Right ventricle myocardium inferior (tissue), 1 donor: ENCODE measurements at places on chromosomes 12 and 14.

- DNase-seq: no peak
Observed at GRCh38 chr14:92539419-92539818, 25.8 kb downstream of the RIN3 start.

- no peak for DNase-seq
Observed at GRCh38 chr14:105475269-105476096, 862 bp downstream of the CRIP2 start.

DNA sequence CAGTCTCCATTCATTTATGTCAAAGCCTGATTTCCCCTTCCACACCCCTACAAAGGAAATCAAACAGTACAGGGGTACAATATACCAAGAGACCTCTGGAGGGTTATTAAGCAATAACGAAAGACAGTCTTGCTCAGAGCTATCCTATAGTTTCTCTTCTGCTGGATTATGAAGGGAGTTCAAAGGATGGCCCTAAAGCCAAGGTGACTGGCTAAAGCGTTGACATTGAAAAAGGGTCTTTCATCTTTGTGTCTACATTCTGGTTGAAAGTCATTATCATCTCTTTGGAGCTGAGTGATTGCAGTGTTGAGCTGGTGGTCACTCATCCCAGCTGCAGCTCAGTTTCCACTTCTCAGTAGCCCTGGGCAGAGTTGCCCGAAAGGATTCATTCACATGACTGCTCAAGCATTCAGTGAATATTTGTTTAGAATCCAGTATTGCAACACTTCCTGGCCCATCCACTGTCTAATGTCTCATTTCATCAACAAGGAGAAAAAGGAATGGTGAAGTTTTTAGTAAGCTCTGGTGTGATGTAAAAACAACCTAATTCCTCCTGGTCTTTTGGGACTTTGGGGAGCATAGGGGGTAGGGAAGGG lies 19.2 kb upstream of the TBX5 start:
- no peak for DNase-seq

GRCh38 chr12:56087220-56087619 lies 7.3 kb downstream of the ERBB3 start:
- peak; percentile 89 for DNase-seq

DNA sequence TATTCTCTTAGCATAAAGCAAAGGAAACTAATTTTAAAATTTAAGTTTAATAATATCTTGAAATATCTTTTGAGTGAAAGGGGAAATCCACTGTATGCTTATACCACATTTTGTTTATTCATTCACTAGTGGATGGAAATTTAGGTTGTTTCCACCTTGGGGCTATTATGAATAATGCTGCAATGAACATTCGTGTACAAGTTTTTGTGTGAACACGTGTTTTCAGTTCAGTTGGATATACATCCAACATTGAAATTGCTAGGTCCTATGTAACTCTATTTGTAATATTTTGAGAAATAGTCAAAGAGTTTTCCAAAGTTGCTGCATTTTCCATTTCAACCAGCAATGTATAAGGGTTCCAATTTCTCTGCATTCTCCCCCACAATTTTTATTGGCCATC lies 83.7 kb upstream of the ETV6 start:
- no peak for DNase-seq

GRCh38 chr12:108414021-108414420 lies 74.9 kb upstream of the CMKLR1 start:
- DNase-seq: no peak

- DNase-seq: peak; percentile 94
Observed at GRCh38 chr12:52036587-52037171, 14.6 kb upstream of the NR4A1 start.

DNA sequence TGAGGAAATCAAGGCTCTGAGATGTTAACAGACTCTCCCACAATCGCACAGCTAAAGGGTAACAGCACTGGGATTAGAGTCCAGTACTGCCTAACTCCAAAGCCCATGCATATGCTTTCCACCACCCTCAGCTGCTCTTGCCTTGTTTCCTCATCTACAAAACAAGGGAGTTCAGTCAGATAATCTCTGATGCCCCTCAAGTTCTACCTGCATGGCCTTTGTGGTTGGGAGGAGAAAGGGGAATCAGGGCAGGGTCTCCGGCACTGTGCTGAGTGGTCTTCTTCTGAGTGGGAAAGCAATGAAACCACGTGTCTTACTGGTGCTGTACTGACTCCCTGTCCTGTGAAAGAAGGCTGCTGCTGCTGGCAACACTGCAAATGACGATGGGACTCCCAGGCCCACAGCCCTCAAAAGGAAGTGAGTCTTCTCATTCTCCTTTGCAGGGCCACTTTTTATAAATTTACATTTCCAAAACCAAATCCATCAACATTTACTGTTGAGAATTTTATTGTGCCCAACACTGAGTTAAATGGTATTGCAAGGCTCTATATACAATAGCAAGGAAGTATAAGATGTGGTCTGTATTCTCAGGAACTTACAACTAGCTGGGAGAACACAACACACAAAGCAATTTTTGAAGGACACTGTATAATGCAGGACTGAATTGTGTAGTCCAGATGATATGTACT lies 19.7 kb upstream of the DUSP16 start:
- DNase-seq: no peak

DNA sequence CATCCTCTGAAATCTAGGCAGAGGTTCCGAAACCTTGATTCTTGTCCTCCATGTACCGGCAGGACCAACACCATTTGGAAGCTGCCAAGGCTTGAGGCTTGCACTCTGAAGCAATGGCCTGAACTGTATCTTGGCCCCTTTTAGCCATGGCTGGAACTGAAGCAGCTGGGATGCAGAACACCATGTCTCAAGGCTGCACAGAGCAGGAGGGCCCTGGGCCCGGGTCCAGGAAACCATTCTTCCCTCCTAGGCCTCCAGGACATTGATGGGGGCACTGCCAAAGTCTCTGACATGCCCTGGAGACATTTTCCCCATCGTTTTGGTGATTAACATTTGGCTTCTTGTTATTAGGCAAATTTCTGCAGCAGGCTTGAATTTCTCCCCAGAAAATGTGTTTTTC lies 198.7 kb downstream of the EFCAB11 start:
- DNase-seq: peak; percentile 79

- peak; percentile 89 for DNase-seq
Observed at GRCh38 chr14:105414456-105415371, 4.9 kb upstream of the MTA1 start.

DNA sequence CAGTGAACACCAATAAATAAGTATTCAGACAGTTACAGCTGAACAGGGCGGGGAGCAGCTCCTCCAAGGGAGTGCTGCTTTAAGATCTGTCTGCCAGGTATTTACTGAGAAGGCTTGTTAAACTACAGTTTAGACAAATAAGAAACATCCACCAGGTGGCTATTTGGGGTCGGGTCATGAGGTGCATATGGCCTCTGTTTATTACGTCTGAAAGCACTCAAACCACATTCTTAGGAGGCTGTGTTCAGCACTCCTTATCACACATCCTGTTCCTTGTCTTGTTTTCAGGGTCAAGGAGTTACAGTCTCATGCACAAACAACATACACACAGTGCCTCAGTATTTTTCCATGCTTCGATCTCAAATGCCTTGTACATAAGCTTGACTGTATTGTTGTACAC lies 78.8 kb downstream of the KCNMB4 start:
- DNase-seq: no peak

- DNase-seq: peak; percentile 83
Observed at GRCh38 chr12:53344824-53345485, 8.8 kb upstream of the SP7 start.

GRCh38 chr14:49892301-49892635 lies 614 bp upstream of the ARF6 start:
- no peak for DNase-seq

DNA sequence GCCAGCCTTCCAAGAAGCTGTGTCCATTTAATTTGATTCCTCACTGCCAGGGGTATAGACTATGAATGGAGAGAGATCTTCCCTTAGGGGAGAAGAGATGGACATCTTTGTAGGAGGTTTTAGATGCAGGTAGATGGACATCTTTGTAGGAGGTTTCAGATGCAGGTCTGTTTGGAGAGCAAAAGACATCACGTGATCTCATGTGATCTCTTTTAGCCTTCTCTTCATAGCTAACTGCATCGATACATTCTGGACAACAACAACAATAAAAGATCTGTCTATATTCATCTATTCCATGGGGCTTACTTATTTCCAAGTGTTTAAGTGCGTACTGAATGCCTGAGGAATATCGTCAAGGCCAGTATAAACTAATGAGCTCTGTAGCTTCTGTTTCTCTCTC lies 163.2 kb downstream of the PAX9 start:
- no peak for DNase-seq

DNA sequence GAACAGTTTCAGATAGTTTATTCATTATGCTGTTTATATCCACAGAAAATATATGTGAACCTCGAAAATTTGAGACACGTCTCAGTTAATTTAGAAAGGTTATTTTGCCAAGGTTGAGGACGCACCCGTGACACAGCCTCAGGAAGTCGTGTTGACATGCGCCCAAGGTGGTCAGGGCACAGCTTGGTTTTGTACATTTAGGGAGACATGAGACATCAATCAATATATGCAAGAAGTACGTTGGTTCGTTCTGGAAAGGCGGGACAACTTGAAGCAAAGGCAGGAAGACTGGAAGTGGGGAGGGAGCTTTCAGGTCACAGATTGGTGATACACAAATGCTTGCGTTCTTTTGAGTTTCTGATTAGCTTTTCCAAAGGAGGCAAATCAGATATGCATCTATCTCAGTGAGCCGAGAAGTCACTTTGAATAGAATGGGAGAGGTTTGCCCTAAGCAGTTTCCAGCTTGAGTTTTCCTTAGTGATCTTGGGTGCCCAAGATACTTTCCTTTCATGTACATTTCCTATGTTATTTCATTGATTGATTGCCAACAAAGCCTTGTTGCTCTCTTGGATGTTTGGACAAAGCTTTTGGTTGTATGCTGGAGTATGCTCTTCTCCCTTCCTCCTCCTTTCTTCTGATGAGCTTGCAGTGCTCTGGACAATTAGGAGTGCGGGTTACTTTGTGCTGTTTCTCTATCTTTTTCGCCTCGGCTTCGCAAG lies 3.2 kb downstream of the SNAPC1 start:
- DNase-seq: no peak

DNA sequence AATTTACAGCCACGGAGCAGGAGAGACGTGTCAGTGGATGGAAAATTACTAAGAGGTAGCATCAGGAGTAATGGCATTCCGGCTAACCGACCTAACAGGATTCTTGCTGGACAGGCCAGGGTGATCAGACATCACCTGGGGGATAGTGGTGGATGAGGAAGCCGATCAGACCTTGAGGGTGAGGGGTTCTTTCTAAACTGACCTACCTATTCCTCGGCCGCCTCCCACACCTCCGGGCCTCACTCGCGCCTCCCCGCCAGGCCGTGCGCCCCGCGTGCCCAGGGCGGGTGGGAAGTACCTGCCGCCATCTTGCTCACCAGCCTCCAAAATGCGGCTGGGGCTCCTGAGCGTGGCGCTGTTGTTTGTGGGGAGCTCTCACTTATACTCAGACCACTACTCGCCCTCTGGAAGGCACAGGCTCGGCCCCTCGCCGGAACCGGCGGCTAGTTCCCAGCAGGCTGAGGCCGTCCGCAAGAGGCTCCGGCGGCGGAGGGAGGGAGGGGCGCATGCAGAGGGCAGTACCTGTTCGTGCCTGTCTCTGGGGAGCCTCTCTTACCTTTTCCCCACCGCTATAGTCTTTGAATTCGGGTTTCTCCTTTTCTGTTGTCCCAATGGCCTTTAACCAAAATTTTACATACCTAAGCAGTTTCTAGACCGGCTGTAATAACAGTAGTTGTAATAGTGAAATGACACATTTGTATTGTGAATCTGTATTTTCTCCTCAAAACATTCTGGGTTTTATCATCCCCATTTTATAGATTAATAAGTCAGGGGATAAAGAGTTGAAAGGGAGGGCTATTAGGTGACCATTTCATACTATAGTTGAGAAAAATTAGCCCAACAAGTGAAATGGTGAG lies at the start of gene TMPRSS12:
TSS of gene TMPRSS12 (plus strand) at position 290 of the 857 bp plus-strand sequence. CDS start at position 329, 39 bp downstream.
- DNase-seq: no peak

DNA sequence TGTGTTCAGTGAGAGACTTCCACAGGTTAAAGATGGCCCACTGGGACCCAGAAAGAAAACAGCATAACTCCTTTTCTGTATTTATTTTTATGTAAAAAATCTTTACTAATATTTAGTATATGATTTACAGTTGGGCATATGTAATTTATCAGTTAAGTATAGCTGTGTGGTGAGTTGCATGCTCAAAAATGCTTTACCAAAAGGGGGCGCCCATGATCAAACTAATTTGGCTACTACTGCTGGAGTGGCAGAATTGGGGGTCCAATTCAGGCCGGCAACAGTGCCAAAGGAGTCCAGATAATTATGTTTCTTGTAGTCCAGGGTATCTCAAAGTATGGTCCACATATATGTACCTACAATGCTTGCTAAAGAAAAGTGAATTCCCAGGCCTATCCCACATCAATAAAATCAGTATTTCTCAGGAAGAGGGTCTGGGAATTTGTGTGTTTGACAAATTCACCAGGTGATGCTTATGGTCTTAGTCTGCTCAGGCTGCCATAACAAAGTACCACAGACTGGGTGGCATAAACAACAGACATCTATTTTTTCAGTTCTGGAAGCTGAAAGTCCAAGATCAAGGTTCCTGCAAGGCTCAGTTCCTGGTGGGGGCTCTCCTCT lies 152.0 kb downstream of the KTN1 start:
- DNase-seq: no peak

DNA sequence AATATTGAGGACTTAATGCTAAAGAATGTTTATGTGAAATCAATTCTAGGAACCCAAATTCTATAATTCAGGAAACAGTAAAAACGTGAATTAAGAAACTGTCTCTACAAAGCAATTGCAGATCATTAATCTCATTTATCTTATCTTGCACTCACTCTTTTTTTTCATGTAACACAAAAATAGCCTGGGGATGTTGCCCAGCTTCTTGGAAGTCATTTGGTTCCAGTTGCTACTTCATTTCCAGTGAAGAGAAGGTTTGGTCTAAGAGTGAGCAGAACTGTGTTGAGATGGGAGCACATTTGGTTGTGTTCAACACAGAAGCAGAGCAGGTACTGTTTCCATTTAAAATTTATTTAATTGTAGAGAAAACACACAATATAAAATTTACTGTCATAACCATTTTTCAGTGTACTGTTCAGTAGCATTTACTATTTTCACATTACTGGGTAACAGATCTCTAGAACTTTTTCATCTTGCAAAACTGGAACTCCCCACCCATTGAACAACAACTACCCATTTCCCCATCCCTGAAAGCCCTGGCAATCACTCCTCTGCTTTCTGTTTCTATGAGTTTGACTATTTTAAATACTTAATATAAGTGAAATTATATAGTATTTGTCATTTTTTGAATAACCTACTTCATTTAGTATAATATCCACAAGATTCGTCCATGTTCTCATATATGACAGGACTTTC lies 9.7 kb downstream of the CLEC6A start:
- no peak for DNase-seq

- DNase-seq: no peak
Observed at GRCh38 chr14:71618047-71618446, 314.2 kb upstream of the RGS6 start.

GRCh38 chr12:9214534-9214933 lies 6.3 kb upstream of the PZP start:
- no peak for DNase-seq

DNA sequence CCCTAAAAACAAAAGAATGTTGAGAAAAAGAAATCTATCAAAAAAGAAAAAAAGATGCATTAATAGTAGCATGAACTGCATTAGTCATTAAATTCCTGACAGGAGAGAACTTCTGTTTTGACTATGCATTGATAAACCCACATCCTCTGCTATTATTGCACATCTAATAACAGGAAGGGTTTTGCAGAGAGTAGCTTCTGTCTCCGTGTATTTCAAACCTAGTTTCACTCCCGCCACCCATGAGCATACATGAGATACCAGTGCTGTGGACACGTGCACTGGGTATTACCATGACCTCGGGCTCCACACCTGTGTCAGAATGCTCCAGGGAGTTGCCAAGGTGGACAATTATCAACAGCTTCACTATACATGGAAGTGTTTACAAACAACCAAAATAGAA lies 449.1 kb upstream of the SOX5 start:
- no peak for DNase-seq

GRCh38 chr12:77943466-77943865 lies 112.8 kb downstream of the NAV3 start:
- no peak for DNase-seq
